Upper lobe of left lung (tissue), 6 donors: ENCODE measurements at places on chromosomes 7 and 10. TPM values are rescaled to one million over a fixed set of nuclear protein-coding genes. Genes with fewer than 3 reads are reported as not detected.
A peak's percentile ranks its signal among the peaks of the same experiment; 100 is the strongest.

DNA sequence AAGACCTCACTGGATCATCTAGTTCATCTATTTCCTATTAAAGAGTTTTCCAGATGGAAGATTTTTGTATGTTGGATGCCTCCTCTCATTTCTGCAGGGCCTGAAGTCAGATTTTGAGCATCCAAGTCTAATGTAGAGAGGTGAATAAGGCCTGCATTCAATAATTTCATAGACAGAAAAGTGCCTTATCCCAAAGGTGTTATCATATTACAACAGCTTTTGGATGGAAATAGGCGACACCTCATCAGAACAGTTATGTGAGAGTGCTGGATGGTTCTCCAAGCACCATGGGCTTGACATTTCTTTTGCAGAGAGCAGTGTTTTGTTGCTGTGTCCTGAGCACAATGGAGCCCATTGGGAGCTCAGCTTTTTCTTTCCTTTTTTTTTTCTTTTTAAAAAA is 162.4 kb upstream of the MEOX2 start:
- no peaks in the 10 kb centered on the region for H3K36me3 ChIP-seq
- no peak for DNase-seq
- H3K27me3 ChIP-seq = no peaks in the 10 kb centered on the region
- H3K27ac ChIP-seq = peak overlapping the region; percentile 30
- H3K4me1 ChIP-seq = no peaks in the 10 kb centered on the region
- no peak overlapping the region for H3K4me3 ChIP-seq

DNA sequence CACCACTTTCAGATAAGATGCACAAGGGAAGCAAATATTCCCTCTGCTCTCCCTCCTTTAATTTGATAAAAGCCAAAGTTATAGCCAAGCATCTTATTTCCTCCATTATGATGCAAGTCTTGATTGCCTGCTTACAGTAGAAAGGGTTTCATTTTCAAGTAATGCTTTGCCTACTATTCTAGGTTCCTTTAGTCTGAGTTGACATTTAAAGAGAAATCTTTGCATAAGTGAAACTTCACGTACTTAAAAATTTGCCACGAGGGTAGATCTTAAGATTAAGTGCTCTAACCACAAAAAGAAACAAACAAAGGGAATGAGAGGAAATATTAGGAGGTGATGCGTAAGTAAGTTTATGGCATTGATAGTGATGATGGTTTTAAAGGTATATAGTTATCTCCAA is 78.1 kb upstream of the VWDE start:
- DNase-seq = no peak
- H3K4me3 ChIP-seq = no peak overlapping the region
- no peaks in the 10 kb centered on the region for H3K36me3 ChIP-seq
- no peak overlapping the region for H3K27ac ChIP-seq
- H3K27me3 ChIP-seq = no peaks in the 10 kb centered on the region
- H3K4me1 ChIP-seq = no peaks in the 10 kb centered on the region

GRCh38 chr7:29265208-29265923 is 70.8 kb downstream of the CHN2 start:
- DNase-seq = no peak
- H3K4me3 ChIP-seq = no peak overlapping the region
- H3K36me3 ChIP-seq = no peaks in the 10 kb centered on the region
- no peaks in the 10 kb centered on the region for H3K27me3 ChIP-seq
- H3K27ac ChIP-seq = no peak overlapping the region

- H3K27me3 ChIP-seq = no peaks in the 10 kb centered on the region
- no peak overlapping the region for H3K27ac ChIP-seq
- no peaks in the 10 kb centered on the region for H3K4me1 ChIP-seq
Observed at GRCh38 chr7:2142386-2142785, 90.4 kb downstream of the MAD1L1 start.

- no peaks in the 10 kb centered on the region for H3K36me3 ChIP-seq
- H3K27me3 ChIP-seq = no peaks in the 10 kb centered on the region
- peak; percentile 40 for DNase-seq
- no peak overlapping the region for H3K27ac ChIP-seq
- H3K4me1 ChIP-seq = no peaks in the 10 kb centered on the region
Observed at GRCh38 chr7:29345590-29345989, 151.0 kb downstream of the CHN2 start.

- no peak for DNase-seq
- H3K36me3 ChIP-seq = no peaks in the 10 kb centered on the region
- no peak overlapping the region for H3K4me3 ChIP-seq
- peaks cover 53% of the 10 kb centered on the region for H3K4me1 ChIP-seq
Observed at GRCh38 chr10:124943301-124944092, 1.6 kb downstream of the ZRANB1 start.

GRCh38 chr7:96397936-96398598 is 76.2 kb upstream of the SLC25A13 start:
- no peaks in the 10 kb centered on the region for H3K36me3 ChIP-seq
- DNase-seq = no peak
- H3K4me1 ChIP-seq = no peaks in the 10 kb centered on the region
- H3K27ac ChIP-seq = no peak overlapping the region
- no peaks in the 10 kb centered on the region for H3K27me3 ChIP-seq

DNA sequence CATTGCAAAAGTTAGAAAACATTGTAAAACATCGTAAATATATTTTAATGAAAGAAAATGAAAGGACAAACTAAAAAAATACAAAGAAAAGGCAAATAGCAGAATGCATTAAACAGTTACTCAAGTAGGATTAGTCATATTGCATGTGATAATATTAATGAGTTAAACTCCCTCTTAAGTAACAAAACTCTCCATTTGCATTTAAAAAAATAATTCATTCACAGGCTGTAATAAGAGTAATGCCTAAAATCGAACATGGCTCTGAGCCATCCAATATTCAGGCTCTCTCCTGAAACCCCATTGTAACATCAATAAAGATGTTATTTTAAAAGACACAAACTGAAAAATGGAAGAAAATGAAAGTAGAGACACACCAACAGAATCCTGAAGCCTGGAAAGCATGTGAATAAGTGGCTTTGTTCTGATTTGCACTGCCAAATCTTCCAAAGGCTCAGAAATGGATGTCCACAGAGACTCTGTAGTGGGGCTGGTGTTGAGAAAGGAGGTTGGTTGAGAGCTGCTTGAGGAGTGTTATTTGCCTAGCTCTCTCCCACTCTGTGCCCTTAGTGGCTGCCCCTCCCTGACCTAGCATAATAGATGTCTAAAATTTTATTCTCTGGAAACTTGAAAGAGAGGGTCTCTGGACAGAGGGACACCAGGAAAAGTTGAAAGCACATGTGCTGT is 268.3 kb upstream of the MEOX2 start:
- no peak overlapping the region for H3K4me3 ChIP-seq
- H3K27me3 ChIP-seq = no peaks in the 10 kb centered on the region
- H3K36me3 ChIP-seq = no peaks in the 10 kb centered on the region

DNA sequence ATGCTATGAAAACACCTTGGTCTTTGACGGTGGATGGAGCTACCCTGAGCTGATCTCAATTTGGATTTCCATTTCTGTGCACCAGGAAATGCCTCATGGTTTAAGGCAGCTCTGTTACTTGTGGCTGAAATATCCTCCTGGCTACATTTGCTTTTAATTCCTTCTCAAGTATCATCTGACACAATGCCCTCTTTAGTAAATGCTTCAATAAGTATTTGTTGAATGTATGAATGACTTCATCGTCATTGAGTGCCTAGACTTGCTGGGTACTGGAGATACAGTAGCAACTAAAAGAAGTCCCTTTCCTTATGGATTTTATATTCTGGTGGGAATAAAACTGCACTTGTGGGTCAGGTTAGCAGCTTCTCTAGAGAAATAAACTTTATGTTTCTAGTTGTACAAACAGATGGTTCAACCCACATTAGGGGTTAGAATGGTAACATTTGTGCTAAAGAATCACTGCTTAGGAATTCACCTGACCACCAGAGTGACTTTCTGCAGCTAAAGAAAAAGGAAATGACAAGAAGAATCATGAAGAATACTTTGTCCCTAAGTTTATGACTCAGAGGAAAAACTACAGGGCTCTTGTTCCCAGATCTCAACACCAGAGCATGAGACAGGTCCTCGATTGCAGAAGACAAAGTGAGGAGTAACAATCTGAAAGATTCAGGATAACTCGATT is 21.8 kb upstream of the SMNDC1 start:
- no peaks in the 10 kb centered on the region for H3K36me3 ChIP-seq
- no peaks in the 10 kb centered on the region for H3K4me1 ChIP-seq
- no peak for DNase-seq
- H3K4me3 ChIP-seq = no peak overlapping the region

The SPAM1 gene
- total RNA-seq = not detected
